ENCODE measurements at places on chromosomes 3 and 15. TPM values are rescaled to one million over a fixed set of nuclear protein-coding genes. Genes with fewer than 3 reads are reported as not detected.
A peak's percentile ranks its signal among the peaks of the same experiment; 100 is the strongest.

HRG gene
- total RNA-seq: not detected

REC114 gene
- total RNA-seq: not detected

TRANK1 gene
- total RNA-seq: 23.9 TPM

NSUN3 gene
- 11.4 TPM for total RNA-seq

ANKUB1 gene
- 3.0 TPM for total RNA-seq

DNA sequence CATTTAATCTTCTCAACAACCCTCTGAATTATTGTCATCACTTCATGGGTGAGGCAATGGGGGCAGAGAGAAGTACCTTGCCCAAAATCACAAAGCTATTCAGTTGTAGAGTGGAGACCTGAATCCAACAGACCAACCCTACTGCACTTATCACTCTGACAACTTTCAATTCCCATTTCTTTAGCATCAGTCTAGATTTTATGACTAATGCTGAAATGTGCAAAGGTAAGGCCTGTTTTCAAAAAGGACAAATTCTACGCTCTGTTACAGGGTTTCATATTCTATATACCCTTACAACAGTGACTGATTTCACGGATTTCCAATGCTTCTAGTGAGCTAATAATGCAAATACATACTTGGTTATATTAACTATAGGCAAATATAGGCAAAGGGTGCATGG is 286.0 kb downstream of the ADAMTS17 start:
- DNase-seq: no peak

DNA sequence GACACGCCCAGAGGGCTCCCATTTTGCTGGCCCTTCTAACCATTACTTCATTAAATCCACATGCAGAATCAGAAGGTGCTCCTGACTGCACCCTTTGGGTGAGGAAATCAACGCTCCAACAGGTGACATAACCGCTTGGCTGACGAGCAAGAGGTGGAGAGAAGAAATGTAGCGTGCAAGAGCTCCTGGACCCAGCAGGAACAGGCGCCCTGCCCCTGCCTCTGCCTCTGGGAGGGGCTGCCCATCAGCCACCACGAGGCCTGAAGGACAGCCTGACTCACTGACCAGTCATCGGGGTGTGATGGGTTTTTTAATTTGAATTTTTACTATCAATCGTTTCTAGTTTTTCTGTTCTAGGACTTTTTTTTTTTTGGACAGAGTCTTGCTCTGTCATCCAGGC is 218.2 kb downstream of the ADAMTS17 start:
- no peak for DNase-seq

- DNase-seq: no peak
Observed at GRCh38 chr15:65824031-65824743, 32.1 kb upstream of the DENND4A start.

DNA sequence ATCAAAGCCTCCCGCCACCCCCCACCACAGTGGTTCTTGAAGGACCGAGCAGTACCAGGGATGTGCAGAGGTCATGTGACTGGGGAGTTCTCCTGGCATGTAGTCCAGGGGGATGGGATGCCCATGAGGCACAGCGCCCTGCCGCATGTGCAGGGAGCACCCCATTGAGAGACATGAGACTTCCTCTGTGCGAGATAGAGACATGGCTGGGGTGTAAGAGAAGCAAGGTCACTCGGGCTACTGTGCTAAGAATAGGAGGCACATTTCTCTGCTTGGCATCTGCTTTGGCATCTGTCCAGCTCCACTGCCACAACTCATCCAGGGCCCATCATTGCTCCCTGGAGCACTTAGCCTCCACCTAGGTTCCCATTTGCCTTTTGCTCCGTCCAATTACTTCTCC is 2.4 kb upstream of the CYP1A1 start:
- no peak for DNase-seq

- DNase-seq: peak; percentile 70
Observed at GRCh38 chr3:172449466-172450149, 1.4 kb upstream of the GHSR start.

Data from upper lobe of left lung (tissue), 6 donors.